ENCODE measurements at places on chromosomes 13 and 19.

DNA sequence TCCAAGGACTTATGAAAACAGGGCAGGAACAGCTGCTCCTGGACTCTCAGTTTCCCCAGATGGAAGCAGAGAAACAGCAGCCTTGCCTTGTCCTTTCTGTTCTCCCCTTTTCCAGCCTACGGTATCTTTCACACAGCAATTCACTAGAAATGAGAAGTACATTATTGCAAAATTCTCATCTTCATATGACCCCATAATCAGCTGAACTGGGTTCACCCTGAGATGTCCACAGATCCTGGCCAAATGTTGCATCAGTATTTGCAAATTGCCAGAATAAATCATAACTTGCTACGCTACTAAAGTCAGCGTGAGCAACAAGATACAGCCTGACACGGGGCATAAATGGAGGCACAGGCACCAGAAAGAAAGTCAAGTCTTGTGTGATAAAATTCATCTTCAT lies 16.1 kb downstream of the VSTM1 start:
- H3K4me3 ChIP-seq = no peak overlapping the region
- no peaks in the 10 kb centered on the region for H3K27me3 ChIP-seq
- no peaks in the 10 kb centered on the region for H3K4me1 ChIP-seq
- no peaks in the 10 kb centered on the region for H3K36me3 ChIP-seq
- no peak for DNase-seq
- no peak overlapping the region for H3K27ac ChIP-seq

DNA sequence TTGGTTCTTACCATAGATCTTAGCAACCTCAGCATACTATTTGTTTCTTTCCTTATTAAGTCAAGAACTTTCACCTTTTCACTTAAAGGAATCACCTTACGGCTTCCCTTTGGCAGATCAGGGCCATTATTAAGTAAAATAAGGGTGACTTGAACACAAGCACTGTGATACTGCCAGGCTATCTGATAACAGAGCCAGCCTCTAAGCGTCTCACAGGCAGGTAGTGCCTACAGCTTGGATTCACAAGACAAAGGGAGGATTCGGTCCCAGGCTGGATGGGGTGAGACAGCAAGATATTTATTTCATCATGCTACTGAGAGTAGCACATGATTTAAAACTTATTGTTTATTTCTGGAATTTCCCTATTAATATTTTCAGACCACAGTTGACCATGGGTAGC lies 218.6 kb downstream of the FOXO1 start:
- DNase-seq = no peak
- H3K27ac ChIP-seq = no peak overlapping the region
- H3K4me3 ChIP-seq = no peak overlapping the region
- no peaks in the 10 kb centered on the region for H3K36me3 ChIP-seq
- no peaks in the 10 kb centered on the region for H3K27me3 ChIP-seq
- H3K4me1 ChIP-seq = no peaks in the 10 kb centered on the region

DNA sequence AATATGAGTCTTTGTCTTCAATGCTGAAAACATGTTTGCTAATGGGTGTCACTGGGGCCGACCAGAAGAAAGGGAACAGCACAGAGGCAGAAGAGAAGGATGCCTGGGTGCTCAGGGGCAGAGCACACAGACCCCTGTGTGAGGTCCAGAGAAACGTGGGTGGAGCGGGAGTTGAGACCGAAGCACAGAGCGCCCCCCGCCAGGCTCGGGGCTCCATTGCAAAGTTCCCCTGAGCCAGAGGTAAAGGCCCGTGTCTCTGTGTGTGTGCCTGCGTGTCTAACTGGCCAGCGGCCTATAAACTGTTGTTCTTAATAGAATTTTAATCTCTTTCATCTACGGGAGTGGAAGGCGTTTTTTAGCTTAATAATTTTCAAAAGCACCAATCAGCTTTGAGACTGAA lies 343.1 kb downstream of the TEX29 start:
- H3K36me3 ChIP-seq = no peaks in the 10 kb centered on the region
- no peak overlapping the region for H3K4me3 ChIP-seq
- H3K27ac ChIP-seq = no peak overlapping the region
- no peaks in the 10 kb centered on the region for H3K4me1 ChIP-seq

DNA sequence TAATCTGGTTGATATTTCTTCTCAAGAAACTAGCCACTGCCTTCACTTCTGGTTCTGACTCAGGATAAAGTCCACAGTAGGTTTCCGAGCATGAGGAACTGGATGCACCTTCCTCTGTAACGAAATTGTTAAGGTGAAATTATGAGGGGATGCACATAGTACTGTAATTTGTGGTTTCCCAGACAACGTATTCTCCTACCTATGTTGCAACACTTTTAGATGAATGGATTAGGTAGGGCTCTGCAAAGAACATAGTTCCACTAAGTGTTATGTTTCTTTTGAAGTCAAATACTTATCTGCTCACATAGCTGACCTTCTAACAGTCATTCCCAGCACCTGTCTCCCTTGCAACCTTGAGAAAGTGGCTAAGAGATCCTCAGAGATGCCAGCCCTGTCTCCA lies 5.7 kb upstream of the ZC3H13 start:
- no peaks in the 10 kb centered on the region for H3K36me3 ChIP-seq
- H3K4me1 ChIP-seq = no peaks in the 10 kb centered on the region
- no peaks in the 10 kb centered on the region for H3K27me3 ChIP-seq
- H3K27ac ChIP-seq = no peak overlapping the region
- no peak for DNase-seq
